ENCODE measurements at places on chromosomes 2 and 18. TPM values are rescaled to one million over a fixed set of nuclear protein-coding genes. Genes with fewer than 3 reads are reported as not detected.

DNA sequence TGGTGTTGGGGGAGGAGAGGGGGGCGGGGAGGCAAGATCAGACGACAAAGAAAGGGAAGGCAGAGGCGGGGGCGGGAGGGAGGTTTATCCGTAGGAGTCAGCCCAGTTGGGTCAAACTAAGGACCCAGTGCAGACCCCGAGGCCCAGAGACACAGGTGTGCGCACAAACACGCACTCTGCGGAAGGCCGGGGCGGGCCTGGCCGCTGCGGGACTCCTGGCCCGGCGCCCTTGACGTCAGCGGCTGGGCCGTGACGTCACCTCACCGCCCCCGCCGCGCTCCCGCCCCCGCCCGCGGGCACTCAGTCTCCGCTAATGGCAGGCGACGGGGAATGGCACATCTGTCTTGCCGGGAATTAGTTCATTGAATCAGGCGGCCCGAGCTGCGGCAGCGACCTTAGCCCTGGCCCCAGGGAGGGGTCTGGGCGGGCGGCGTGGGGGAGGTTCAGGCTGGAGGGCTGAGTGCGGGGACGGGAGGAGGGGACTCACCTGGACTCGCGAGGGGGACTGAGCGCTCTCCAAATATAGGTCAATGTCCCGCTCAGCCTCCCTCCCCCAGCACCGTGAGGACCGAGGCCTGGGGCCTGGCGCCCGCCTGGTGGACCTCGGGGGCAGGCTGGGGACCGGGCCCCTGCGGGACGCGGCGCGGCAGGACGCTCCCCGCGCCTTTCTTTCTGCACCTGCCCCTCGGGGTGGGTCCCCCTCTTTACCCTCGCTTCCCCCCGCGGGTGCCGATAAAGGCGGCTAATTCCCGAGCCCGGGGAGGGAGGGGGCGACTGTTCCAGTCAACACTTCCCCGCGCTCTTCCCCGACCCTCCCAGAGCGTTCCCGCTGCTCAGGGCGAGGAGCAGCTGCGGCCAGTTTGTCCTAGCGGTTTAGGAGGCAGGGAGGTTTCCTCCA is 15.5 kb upstream of the ECEL1 start:
- no peak for DNase-seq

DNA sequence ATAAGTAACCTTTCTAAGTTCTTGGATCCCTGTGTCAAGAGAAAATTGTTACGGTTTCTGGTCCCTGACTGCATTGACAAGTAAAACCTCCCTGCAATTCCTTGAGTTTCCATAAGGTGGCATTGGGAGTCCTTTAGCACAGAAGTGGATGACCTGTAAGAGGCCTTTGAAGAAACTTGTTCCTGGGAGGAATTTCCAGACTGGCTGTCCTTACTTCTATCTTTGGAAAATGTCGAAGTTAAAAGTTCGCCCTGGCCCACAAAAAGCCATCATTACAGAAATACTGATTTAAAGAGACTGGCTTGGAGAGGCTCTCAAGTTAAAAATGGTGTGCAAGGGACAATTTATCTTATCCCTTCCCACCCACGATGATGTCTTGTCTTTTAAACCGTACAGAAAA is 218.4 kb downstream of the CDH20 start:
- DNase-seq, result peak; percentile 46

DNA sequence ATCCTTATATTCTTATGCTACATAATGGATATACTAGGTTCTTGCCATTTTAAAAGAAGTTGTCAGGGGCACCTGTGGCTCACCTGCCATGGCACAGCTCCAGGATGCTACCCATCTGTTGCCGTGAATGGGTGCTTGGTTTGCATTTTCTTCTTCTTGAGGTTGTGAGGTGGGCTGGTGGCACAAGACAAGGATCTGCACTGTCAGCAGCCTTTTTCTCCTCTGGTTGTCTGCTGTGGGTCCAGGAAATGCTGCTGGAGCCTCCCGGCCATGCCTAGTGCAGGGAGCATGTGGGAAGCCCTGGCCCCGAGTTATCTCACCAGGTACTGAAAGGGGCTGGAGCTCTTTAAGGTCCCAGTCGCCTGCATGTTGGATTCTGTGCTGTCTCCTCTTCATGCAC is 2.6 kb downstream of the IL1R1 start:
- no peak for DNase-seq

- no peak for DNase-seq
Measured at GRCh38 chr18:38525039-38525438, 959.4 kb upstream of the CELF4 start.

DNA sequence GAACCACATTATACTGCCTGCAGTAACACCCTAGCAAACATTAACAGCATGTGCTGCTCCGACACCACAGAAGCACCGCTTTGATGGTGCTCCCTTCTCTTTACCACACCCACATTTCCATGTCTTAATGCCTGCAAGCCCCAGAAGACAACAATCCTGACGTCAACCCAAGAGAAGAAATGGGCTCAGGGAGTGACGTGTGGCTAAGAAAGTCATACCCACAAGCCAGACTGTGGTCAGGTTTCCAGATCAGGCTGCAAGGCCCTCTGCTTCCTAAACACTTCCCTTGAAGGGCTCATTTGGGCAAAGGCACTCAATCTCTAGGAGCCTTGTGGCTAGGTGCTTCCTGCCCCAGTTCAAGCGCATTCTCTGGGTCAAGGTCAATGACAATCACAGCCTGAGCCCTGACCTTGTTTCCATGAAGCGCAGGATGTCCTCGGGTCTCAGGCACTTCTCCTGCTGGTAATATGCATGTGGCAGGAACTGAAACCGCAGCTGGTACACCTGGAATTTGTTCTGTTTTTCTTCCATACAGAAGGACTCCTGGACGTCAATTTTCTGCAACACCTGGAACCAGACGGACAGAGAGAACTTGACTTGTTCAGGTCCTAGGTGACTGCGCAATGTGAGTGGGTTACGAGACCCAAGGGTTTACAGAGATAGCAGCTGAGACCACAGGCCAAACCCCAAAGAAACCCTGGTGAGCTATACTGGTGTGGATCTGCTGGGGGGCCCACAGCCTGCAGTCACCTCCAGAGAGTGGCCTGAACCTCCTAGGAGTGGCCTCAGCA is 67.2 kb downstream of the POLR1A start:
- no peak for DNase-seq

GRCh38 chr2:109129356-109129920 is 433 bp downstream of the SH3RF3 start:
- DNase-seq, result no peak

DNA sequence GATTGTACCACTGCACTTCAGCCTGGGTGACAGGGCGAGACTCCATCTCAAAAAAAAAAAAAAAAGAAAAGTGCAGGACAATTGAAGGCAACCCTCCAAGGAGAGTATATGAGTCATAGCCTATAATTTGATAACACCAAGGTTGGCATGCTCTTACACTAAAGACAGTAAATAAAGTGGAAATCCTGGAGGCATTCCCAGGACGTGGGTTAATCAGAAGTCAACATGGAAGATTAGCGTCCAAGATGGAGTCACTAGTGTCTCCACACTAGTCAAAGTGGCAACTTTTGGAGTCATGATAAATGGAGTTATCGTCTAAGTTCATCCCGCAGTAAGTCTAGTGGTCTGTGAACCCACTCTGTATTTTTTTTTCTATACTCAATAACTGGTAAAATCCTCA is 21.2 kb upstream of the UGGT1 start:
- DNase-seq, result no peak

- no peak for DNase-seq
Measured at GRCh38 chr18:9619545-9619944, 5.2 kb upstream of the PPP4R1 start.

Gene KLHL14
- total RNA-seq, result 41.8 TPM

Gene CFC1
- not detected for total RNA-seq

Gene FAM237A
- not detected for total RNA-seq

Gene SH3BP4
- total RNA-seq, result 34.6 TPM

All from HepG2 (cell line).